ENCODE measurements at places on chromosomes 3 and 15.

- no peak for DNase-seq
Observed at GRCh38 chr3:127167315-127168043, 25.5 kb upstream of the PRR23E start.

- no peak for DNase-seq
Observed at GRCh38 chr3:196777836-196778235, 38.2 kb downstream of the PAK2 start.

DNA sequence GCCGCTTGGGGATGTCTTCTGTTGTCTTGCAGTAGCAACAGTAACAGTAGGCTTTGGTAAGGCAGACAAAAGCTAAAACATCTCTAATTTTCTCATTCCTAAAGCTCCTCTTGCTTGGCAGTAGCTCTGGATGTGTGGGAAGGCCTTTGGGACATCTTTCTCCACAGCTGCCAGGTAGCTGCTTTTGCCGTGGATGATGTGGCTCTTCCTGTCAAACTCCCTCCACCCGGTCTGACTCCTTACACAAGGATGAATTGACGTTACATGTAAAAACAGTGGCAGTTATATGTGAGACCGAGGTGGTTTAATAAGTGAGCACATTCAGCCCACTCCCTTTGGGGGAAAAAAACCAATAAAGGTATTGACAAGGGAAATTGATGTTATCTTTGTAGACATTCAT lies 309.1 kb downstream of the TUSC7 start:
- DNase-seq = no peak

DNA sequence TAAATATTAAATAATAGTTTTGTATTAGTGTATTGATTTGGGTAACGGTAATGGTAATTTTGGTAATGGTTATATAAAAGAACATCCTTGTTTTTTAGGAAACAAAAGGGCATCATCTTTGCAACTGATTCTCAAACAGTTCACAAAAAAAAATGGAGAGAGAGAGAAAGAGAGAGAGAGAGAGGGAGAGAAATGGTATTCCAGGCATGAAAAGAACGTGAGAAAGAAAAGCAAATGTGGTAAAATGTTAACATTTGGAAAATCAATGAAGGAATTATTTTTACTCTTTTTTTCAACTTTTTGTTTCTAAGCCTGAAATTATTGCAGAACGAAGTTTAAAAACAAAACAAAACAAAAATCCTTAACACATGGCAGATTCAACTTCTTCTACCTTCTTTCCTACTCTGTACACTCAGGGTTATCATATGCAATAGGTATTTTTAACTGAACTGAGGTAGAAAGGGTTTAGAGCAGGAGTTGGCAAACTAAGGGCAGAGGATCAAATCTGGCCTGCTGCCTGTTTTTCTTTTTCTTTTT lies 2.2 kb upstream of the GLB1 start:
- no peak for DNase-seq

- DNase-seq = no peak
Observed at GRCh38 chr3:111589303-111590142, 5.6 kb downstream of the ZBED2 start.

GRCh38 chr3:38086496-38086895 lies 47.5 kb downstream of the DLEC1 start:
- DNase-seq = no peak

DNA sequence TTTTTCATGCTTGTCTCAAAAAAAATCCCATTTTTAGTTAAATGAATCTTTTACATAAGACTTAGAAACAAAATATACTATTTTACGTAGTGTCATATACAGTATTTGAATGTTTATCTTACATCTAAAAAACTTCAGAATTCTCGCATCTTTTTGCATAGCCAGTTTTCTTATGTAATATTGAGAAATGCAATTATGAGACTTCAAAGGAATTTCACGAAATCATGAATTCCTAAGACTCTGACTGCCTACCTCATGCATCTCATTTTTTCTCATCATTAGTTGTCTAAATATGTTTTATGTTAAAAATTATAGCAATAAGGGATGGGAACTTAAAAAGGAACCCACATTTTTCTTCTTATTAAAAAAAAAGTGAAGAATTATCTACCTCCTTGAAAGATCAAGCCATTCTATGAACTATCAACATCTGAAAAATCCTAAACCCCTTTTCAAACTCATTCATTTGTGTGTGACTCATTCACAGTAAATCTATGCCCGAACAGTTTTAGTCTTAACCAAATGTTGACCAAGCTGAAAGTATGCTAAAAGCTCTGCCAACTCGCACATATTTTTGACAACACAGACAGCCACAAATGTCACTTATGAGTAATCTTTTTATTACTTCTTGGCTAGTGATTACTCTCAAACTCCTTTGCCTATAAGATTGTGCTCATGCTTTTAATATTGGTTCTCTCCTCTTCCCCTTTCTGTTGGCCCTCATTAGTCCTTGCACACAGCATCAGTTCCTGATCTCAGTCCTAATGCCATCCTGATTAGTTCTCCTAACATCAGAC lies 115.9 kb downstream of the DCLK3 start:
- no peak for DNase-seq

DNA sequence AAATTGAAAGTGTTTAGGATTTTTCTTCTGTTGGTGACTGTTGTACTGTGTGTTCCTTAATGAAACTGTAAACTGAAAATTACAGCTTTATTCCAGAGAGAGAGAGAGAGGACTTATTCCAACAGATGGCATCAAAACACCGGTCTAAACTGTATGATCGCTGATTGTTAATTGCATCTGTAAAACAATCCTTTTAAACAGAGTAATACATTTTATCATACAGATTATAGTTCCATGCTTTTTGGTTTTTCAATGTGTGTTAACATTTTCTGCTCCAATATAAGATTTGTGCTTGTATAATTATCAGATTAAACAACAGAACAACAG lies 289.7 kb upstream of the DNAJC19 start:
- no peak for DNase-seq

- DNase-seq = no peak
Observed at GRCh38 chr3:142876417-142876816, 12.5 kb downstream of the PCOLCE2 start.

DNA sequence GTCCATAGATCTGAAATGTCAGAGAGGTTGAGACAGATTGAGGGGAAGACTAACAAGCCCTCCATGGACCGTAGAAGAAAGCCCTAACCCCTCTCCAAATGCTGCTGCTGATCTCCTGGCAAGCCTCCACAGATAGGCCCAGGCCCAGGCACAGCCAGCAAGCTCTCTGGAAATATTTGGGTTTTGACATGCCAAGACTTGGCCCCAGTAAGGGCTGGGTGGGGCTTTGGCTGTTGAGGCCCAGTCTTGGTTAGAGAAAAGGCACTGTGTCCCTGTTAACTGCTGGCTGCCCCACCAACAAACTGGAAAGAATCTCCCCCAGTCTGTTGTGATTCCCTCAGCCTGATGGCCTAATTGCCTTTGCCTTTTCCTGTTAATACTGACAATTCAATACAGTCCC lies 208.8 kb upstream of the CTDSPL start:
- no peak for DNase-seq

DNA sequence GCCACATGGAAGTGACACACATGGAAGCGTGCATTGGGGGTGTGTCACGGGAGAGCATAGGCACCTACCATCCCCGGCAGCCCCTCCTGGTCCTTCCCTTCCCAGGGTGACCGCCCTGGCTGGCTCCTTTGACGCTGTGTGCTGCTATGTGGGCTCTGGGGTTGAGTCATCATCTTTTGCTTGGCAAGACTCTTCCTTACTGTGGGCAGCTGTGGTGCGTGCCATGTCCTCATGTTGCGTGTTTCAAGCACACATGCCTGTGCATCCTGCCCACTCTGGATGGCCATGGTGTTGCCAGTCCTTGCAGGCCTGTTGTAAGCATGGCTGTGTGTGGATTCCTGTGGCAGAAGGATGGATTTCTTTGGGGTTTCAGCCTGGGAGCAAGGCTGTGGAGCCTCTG lies 14.0 kb downstream of the PLXNA1 start:
- DNase-seq = no peak

DNA sequence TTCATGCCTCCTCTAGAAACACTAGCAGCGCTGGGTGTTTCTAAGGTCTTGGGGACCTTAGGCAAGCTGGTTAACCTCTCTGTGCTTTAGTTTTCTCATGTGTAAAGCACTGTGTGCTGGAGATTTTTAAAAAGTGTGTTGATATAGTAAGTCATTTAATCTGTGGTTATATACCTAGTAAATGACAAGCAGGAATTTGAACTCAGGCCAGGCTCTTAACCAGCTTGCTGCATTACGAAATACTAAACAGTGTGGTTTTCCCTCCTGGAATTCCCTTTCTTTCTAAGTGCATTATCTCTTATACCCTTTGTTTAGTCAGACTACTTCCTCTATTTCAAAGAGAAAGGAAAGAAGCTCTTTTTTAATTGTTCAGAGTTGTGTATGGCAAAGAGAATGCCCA lies 26.5 kb downstream of the NEO1 start:
- DNase-seq = no peak

All from inflammatory macrophage (primary cell).